ENCODE measurements at places on chromosomes 5 and 9. TPM values are rescaled to one million over a fixed set of nuclear protein-coding genes. Genes with fewer than 3 reads are reported as not detected.

The PDLIM4 gene
- total RNA-seq: 7.3 TPM

GRCh38 chr9:35112257-35113020, 3.2 kb downstream of the ATOSB start:
- H3K27ac ChIP-seq: peak overlapping the region; percentile 90
- no peak overlapping the region for H3K4me3 ChIP-seq
- no peak for DNase-seq
- no peaks in the 10 kb centered on the region for H3K27me3 ChIP-seq

GRCh38 chr5:33231935-33232334, 208.8 kb upstream of the TARS1 start:
- H3K27me3 ChIP-seq: no peaks in the 10 kb centered on the region
- DNase-seq: no peak
- no peak overlapping the region for H3K4me3 ChIP-seq
- H3K36me3 ChIP-seq: no peaks in the 10 kb centered on the region

DNA sequence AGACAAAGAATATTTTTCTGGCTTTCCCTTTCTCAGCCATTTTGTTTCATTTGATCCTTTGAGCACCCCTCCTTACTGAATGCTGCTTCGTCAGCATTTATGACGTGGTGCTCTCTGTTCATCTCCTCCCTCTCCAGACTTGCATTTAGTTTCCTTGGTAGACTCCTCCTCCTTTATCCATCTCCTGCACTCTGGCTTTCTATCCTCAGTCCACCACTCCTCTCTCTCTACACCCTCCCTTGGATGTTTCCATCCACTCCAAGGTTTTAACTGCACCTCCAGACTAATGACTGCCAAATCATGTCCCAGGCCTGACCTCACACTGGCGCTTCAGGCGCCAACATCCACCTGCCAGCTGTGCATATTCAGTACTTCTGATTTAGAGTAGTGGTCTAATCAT, 245.4 kb downstream of the RAB3C start:
- no peak for DNase-seq
- H3K4me3 ChIP-seq: no peak overlapping the region
- H3K27me3 ChIP-seq: no peaks in the 10 kb centered on the region
- H3K4me1 ChIP-seq: no peaks in the 10 kb centered on the region

DNA sequence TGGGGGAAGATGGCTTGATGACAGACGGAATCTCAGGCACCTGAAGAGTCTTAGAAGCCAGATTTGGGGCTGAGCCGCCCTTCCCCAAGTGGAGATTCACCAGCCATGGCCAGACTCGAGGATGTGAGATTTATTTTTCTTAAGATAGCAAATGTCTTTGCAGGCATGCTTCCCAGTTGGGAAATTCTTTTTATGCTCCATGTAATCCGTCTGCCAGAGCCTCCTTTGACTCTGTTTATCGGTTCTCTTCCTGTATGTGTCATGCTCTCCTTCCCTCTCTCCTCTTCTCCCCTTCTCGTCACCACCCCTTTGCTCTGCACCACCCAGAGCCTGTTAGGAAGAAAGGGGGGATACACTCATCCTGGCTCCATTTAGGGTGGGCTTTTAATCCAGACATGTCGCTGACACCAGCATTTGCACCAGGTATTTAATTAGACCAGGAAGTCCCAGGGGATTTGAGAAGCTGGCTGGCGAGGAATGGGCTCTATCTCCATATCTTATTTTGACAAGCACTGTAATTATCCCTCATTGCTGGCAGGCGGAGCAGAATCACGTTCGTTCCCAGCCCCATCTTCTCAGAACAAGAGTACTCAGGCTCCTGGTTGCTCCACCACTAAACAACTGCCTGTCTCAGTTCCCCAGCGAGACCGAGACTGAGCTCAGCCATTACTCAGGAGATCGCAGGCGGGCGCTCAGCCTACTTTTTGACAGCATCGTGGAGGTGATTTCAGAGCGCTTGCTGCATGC, 50.9 kb downstream of the KCNIP1 start:
- no peak overlapping the region for H3K27ac ChIP-seq
- peak; percentile 73 for DNase-seq
- H3K36me3 ChIP-seq: no peaks in the 10 kb centered on the region
- H3K4me3 ChIP-seq: no peak overlapping the region
